Testis (tissue), 5 donors: ENCODE measurements at places on chromosomes 16 and 17. TPM values are rescaled to one million over a fixed set of nuclear protein-coding genes. Genes with fewer than 3 reads are reported as not detected.

DNA sequence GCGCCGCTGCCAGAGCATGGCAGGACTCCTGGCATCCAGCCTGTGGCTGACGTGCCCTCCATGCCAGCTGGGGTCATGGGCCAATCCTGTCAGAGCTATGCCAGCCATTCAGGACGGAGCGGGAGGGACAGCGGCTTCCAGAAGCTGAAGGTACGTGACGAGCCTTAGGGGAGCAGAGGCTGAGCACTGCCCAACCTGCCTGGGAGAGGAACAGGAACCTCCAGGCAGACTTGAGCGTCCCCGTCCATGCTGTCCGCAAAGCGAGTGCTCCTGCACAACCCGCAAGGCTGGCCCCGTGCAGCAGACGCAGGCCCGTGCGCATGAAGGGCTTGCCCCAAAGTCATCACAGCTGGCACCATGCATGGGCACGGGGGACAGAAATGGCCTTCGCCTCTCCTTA lies 21.5 kb downstream of the NDUFAF8 start:
- no peak overlapping the region for H3K4me3 ChIP-seq
- H3K27ac ChIP-seq, result no peak overlapping the region
- no peaks in the 10 kb centered on the region for H3K4me1 ChIP-seq
- DNase-seq, result no peak
- H3K36me3 ChIP-seq, result no peaks in the 10 kb centered on the region

GRCh38 chr16:53083119-53083518 lies 28.3 kb downstream of the CHD9 start:
- H3K27ac ChIP-seq, result no peak overlapping the region
- H3K4me3 ChIP-seq, result no peak overlapping the region
- H3K27me3 ChIP-seq, result no peaks in the 10 kb centered on the region
- H3K4me1 ChIP-seq, result peaks cover 34% of the 10 kb centered on the region

DNA sequence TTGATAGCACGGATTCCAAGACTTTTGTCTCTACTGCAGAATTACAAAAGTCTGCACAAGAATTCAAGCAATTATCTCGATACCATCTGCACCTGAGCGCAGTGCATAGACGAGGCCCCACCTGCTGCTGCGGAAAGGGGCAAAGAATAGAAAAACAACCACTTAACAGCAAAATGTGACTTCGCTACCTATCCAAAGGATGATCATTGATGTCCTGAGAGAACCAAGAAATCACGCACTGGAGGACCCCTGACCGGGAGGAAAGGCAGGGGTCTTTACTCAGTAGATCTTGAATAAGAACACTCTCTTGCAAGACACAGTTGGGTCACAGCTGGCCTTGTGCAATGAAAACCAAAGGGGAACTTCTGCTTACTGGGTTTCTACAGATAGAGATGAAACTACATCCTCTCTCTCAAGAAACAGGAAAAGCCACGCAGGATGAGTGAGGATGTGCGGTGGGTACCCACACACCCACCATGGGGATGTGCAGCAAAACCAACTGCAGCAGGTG lies 147.4 kb upstream of the RPH3AL start:
- DNase-seq, result no peak
- no peaks in the 10 kb centered on the region for H3K36me3 ChIP-seq
- H3K4me3 ChIP-seq, result no peak overlapping the region

DNA sequence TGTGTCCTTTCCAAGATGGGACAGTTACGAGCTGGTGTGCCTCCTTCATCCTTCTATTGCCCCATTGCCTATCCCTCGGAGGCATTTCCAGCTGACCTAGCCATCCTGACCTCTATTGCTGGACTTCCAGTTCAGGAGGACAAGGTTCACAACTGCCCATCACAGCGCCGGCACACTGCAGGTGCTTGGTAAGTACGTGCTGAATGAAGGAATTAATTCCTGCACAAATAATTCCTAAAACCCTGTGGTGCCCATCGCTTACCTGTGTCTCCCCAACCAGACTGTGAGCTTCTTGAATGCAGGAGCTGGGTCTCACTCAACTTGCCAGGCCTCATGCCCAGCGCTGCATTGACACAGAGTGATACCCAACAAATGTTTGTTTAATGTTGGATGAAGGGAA lies 13.0 kb downstream of the ALOX15B start:
- no peak overlapping the region for H3K4me3 ChIP-seq
- H3K36me3 ChIP-seq, result no peaks in the 10 kb centered on the region
- DNase-seq, result no peak
- H3K27ac ChIP-seq, result no peak overlapping the region
- no peaks in the 10 kb centered on the region for H3K4me1 ChIP-seq
- no peaks in the 10 kb centered on the region for H3K27me3 ChIP-seq

GRCh38 chr16:31375231-31375630 lies 17.9 kb upstream of the ITGAD start:
- no peaks in the 10 kb centered on the region for H3K36me3 ChIP-seq
- H3K27ac ChIP-seq, result no peak overlapping the region
- no peak overlapping the region for H3K4me3 ChIP-seq
- H3K4me1 ChIP-seq, result no peaks in the 10 kb centered on the region
- no peak for DNase-seq

The SDR42E1 gene
- polyA plus RNA-seq, result 10.1 TPM

The TLCD1 gene
- 18.0 TPM for polyA plus RNA-seq

The CUEDC1 gene
- polyA plus RNA-seq, result 13.3 TPM

The SOCS1 gene
- 3.6 TPM for polyA plus RNA-seq
